ENCODE measurements at places on chromosomes 2 and 18.
A peak's percentile ranks its signal among the peaks of the same experiment; 100 is the strongest.

- DNase-seq, result no peak
Measured at GRCh38 chr2:175903384-175903936, 98.6 kb downstream of the LNPK start.

GRCh38 chr18:61085761-61086160 is 247.5 kb upstream of the CDH20 start:
- DNase-seq, result no peak

GRCh38 chr2:124740636-124741035 is 715.5 kb downstream of the CNTNAP5 start:
- DNase-seq, result no peak

DNA sequence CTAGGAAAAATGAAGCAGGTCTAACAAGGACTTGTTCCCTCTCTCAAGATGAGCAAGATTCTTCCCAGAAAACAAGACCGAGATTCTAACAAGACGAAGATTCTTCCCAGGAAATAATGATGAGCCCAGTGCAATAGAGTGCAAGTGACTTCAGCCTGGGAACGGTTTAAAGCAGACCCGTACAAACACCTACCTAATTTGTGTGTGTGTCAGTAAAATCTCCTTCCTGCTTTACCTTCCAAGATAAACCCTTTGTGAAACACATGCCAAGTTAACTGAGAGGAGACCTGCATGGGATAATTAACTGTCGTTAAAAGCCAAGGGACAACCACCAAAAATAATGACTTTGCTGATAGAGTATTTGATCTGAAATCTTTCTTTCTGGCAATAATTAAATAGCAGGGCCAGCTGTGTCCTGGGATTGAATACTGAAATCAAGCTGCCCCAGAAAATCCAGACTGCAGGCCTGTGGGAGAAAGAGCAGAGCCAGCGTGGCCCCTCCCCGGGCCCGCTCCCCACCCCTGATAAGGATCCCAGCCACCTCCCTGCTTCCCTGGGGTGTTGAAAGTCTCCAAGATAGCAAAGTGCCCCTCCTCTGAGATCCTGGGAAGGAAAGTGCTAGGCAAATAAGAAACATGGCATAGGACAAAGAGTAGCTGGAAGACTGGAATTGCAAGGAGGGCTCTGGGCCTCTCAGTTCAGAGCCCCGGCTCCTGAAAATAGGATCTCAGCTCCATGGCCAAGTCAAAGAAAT is 145.5 kb downstream of the CYP26B1 start:
- DNase-seq, result no peak

DNA sequence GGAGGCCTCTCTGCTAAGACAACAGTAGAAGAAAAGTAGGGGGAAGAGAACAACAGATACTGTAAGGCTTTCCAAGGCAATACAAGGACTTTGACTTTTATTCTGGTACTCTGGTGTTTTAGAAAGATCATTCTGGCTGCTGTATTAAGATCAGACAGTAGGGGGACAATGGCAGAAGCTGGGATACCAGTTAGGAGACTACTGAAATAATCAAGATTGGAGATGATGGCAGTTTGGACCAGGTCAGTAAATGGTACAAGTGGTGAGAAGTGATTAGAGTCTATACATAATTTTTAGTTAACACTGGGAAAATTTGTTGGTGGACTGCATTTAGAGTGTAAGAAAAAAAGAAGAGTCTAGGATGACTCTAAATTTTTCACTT is 139.7 kb downstream of the ROCK1 start:
- DNase-seq, result no peak

DNA sequence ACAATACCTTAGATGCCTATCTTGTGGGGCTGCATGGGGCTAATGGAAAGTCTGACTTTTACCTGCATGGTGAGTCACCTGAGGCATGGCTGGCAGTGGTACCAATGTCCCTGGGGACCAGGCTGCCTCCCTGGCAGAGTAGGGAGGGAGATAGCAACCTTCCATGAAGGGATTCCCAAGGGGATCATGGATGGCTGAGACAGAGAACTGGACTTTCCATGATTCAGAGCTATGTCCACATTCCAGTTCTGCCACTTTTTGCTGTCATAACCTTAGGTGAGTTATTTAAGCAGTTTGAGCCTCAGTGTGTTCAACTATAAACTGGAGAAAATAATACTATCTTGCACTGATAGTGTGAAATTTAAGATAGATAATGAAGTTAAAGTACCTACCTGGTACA is 178.6 kb downstream of the SETBP1 start:
- no peak for DNase-seq

DNA sequence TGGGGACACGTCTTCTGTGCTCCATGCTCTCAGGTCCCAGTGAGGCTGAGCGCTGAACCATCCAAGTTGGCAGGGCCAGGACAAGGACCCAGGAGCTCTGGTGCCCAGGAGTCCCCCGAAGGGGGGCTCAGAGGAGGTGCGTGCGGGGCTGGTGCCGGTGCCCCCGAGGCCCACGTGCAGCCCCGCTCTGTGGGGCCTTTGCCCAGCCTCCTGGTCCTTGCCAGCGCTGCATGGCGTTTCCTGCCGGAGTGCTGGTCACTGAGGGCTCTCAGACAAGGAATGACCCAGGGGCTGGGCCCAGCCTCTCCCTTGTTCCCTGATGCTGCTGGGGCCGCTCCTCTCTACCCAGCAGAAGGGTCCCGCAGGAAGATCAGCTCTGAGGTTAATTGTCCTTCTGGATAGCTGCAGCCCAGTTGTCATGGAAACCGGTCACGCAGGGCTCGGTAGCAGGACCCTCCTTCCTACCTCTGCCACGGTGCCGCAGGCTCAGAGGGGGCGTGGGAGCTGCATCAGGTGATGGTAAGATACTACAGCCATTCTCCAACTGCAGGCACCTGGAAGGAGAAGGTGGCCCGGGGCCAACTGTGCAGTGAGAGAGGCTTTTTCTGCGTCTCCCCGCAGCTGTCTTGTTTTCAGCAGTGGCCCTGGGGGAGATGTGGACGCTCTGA is 64.5 kb downstream of the RRM2 start:
- no peak for DNase-seq

DNA sequence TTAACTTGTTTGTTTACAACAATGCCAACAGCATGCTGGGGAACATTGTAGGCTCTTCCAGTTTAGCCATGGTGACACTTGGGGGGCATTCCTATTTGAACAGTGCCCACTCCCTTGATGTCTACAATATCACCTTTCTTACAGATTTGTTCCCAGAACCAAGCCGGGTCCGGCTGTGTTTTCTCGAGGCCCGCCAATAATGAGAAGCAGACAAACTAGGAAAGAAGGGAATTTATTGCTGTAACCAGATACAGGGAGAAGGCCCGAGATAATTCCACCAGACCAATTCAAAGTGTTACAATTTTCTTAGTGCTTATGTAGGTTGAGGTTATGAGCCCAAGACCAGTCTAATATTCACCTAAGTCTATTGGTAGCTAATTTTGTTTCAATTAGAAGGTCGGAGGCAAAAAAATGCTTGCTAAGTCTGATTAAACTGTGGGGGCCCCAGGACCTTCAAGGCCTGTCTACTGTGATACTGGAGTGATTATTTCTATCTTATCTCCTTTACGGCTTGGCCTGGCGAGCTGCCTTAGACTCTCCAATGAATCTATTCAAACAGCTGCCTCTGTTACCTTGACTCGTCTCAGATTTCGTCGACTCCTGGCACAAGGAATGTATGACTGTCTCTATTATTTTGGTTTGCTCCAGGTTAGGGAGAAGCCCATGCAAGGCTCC is 59.1 kb upstream of the PSME4 start:
- DNase-seq, result no peak

DNA sequence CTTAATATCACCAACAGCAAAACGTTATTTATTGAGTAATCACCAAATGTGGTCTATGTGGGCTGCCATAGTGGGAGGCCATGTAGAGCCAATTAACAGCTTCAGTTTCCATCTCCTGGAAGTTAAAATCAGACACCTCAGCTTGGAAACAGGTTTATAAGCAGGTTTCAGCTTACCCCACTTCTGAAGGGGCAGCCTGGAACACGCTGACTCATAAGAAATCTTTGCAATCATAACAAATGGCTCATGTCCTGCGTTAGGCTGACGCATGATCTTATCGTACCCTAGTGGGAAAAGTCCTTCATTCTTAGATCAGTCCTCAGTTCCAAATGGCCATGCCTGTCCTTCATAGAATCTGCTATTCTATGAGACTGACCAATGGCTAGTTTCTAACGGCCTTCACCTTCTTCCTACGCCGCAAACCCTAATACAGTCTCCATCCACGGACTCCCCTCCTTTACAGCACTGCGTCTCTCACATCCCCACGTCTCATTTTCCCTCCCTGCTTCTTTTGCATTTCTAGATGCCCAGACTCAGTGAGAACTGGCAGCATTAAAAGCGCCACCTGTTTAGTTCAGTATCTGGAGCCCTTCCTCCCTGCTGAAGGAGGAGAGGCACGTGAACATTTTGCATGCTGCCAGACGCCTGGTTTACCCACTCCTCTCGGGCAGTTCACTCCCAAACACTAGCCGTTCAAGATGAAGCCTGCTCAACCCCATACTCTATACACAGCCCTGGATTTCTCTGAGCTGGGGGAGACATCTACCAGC is 24.2 kb upstream of the BZW1 start:
- DNase-seq, result peak; percentile 4

- no peak for DNase-seq
Measured at GRCh38 chr2:237479747-237480146, 7.3 kb upstream of the MLPH start.

DNA sequence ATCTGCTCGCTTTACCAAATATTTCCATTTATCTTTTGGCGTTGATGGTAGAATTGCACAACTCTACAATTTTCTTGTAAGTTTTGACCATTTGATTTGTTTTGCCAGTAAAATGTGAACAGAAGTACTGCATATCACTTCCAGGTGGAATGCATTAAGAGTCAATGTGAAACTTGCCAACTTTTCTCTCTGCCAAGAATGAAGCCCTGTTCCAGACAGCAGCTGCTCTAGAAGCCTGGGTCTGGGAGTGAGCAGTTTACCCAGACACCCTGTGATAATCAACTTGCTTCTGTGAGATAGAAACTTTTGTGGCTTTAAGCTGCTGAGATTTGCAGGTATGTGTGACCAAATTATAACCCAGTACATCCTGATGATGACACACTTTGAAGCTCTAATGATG is 115.9 kb upstream of the SYT4 start:
- no peak for DNase-seq

- DNase-seq, result no peak
Measured at GRCh38 chr2:14896330-14897030, 264.0 kb downstream of the LRATD1 start.

DNA sequence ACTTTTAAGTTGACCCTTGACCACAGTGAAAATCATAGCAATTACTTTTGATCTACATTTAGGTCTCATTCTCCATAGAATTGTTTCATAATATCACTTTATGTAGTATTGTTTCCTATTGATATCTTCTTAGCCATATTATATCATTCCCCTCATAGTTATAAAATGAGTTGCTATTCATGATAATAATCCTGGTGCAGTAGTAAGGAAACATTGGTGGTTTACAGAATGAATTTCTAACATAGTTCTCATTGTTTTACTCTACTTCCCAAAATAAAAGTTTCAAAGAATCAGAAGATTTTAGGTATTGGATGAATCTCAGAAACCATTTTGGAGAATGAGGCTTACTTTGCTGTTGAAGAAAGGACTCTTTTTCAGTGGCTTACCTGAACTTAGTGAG is 246.0 kb downstream of the PARD3B start:
- no peak for DNase-seq

DNA sequence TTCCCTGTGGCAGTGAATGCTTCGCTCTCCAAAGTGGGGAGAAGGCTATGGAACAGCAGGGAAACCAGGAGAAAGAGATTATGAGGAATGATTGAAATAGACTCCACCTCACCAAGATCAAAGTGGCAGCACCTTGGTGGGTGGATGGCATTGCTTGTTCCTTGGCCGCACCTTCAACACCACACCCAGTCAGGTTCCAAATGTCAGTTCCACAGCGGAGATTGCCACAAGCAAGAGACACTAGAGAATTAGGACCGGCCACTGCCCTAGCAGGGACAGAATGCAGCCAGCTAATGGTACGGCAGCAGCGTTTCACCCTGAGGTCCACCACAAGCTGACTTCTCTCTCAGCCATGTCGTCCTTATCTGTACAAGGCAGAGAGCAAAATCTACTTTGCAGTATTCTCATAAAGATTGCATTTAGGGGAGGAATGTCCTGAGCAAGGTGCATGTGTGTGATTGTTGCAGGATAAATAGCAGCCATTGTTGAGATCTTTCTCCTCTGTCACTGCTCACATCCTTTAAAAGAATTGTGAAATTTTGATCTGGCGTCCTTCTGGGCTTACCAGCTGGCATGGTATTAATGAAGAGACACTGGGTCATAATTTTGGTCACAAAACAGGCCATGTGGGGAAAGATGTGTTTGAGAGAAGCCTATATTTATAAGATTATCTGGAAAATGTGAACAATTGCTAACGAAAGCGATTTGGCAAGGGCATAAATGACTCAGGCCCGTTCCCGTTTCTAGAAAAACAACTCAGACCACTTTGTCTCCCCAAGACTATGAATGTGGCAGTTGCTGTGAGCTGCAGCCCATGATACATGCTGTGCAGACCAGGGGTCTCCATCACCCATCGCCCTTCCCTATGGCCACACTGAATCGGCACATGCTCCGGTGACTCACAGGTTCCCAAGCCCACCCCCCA is 228.6 kb upstream of the ID2 start:
- no peak for DNase-seq

DNA sequence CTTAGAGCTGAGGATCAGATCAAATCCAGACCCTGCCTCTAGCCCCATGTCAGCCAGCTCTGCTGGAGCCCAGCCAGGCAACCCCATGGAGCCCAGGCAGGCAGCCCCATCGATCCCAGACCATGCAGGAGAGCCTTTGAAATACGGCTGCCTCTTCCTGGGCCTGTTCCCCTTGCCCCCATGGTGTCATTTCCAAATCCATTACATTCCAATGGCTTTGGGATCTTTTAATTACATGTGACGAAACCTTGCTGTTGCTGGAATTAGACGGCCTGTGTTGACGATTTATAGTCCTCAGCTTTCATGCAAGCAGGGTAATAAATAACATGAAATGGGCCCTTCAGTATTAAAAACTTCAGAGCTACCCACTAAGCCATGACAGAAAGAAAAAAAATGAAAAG is 75.8 kb upstream of the SLC14A2 start:
- no peak for DNase-seq

DNA sequence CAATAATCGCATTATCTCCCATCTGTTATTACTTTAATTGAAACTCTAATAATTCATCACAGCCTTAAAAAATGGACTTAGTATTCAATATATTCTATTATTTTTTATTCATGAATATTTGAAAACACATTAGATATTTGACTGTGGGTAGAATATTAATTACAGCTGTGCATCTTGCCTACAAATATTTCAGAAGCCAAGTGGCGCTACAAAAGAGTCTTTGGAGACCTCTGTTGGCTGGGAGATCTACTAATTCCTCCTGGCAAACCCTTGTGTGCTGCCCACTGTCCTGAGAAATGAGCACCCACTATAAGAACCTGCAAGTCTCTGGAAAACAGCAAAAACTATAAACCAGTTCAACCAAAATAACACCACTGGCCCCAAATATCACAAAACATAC is 54.5 kb downstream of the PRELID3A start:
- DNase-seq, result no peak

DNA sequence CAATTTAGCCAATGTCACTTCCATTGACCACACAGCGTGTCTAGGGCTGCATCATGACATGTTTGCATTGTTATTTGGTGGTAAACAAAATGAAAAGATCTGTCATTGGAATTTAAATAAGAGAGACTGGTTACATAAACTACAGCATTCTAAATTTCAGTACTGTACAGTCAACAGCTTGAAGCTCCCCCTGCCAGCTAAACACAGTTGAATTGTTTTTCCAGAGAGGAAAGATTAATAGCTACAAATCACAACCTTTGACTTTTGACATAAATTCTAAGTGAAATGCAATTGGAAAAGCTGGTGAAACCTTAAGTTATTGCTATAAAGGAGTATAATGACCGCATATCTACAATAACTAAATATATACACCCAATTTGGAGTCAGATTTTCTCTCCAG is 1600.0 kb upstream of the ACVR2A start:
- DNase-seq, result no peak

All from SHP77 (cell line).